Uterine smooth muscle cell (primary cell): ENCODE measurements at places on chromosomes 16 and 17. TPM values are rescaled to one million over a fixed set of nuclear protein-coding genes. Genes with fewer than 3 reads are reported as not detected.

Gene AOC3
- 0.11 and 0.12 TPM in 2 replicates for total RNA-seq

Gene PIRT
- not detected in 2 replicates for total RNA-seq

Gene MT1A
- 3.9 and 7.7 TPM in 2 replicates for total RNA-seq

Gene DNAI2
- not detected in 2 replicates for total RNA-seq

Gene HBA2
- not detected in 2 replicates for total RNA-seq

Gene MEIOC
- total RNA-seq: 0.12 and 0.22 TPM in 2 replicates

Gene C16orf96
- not detected in 2 replicates for total RNA-seq

Gene CD19
- total RNA-seq: not detected in 2 replicates

Gene TRPV2
- 28.9 and 62.5 TPM in 2 replicates for total RNA-seq

Gene TAT
- total RNA-seq: not detected in 2 replicates

Gene VPS4A
- 35.7 and 43.6 TPM in 2 replicates for total RNA-seq

Gene PGP
- 14.1 and 24.5 TPM in 2 replicates for total RNA-seq

Gene KREMEN2
- 0.11 TPM in 1 of 2 replicates, not detected in the other for total RNA-seq

Gene SCGB1C2
- not detected in 2 replicates for total RNA-seq

Gene PPL
- total RNA-seq: 0.44 and 0.75 TPM in 2 replicates

Gene KRT33A
- not detected in 2 replicates for total RNA-seq

Gene SAT2
- total RNA-seq: 30.0 and 43.9 TPM in 2 replicates

Gene CLEC3A
- not detected in 2 replicates for total RNA-seq

Gene PRKCB
- 1.00 and 2.4 TPM in 2 replicates for total RNA-seq

Gene SPATA32
- 0.12 TPM in 1 of 2 replicates, not detected in the other for total RNA-seq

Gene CSH1
- not detected in 2 replicates for total RNA-seq
